ENCODE measurements at places on chromosomes 6 and 20.

GRCh38 chr20:49658508-49658907 is 55.2 kb downstream of the B4GALT5 start:
- no peak for DNase-seq

DNA sequence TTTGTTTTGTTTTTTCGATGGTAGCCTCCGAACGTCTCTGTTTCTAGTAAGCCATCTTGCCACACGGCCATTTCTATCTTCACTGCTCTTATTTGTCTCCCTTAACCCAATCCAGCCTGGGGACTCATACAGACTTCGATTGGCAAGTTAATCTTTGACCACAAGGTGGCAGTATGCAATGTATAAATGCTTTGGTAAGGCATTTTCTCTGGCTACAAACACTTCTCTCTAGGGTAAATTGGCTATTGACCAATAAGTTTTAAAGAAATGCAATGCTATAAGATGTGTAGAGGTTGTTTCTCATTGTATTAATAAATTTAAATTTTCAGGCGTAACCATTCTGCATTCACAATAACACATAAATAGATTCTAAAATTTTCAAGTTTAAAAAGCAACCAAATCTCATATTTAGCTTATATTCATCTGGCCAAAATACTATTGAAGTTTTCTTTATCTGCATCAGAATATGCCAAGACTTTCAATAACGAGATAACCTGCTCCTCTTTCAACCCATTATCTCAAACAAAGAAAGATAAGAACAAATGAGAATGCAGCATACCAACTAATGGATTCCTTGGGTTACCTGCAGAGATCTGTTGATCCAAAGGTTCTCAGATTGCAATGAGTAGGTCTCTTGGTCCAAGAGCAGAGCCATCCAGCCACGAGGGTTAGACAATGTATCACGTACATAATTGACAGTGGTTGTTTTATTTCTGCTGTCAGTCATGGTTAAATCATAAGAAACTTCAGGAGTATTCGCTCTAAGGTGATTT is 231.9 kb downstream of the PKHD1 start:
- peak; percentile 54 for DNase-seq

DNA sequence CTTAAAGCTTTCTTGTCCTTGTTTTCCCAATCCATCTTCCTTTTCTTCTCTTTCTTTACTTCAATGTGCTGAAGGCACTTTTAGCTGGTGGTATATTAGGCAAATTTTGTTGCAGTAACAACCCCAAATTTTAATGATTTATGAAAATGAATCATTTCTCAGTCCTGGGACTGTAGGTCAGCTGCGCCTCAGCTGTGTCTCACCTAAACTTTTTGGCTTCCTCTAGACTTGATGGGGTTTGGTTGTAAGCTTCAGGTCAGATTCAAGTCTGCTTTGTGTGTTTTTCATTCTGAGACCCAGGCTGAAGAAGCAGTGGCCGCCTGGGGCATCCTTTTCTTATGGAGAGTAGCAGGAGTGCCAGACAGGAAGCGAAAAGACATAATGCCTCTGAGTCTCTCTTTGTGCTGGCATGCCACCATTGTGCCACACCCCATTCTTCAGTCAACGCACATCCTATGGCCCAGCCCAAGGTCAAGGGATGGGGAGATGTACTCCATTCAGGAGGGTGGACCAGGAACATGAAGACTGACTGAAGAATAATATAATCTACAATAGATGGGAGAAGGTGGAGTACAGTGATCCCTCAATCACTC is 28.9 kb upstream of the CD83 start:
- DNase-seq: no peak

DNA sequence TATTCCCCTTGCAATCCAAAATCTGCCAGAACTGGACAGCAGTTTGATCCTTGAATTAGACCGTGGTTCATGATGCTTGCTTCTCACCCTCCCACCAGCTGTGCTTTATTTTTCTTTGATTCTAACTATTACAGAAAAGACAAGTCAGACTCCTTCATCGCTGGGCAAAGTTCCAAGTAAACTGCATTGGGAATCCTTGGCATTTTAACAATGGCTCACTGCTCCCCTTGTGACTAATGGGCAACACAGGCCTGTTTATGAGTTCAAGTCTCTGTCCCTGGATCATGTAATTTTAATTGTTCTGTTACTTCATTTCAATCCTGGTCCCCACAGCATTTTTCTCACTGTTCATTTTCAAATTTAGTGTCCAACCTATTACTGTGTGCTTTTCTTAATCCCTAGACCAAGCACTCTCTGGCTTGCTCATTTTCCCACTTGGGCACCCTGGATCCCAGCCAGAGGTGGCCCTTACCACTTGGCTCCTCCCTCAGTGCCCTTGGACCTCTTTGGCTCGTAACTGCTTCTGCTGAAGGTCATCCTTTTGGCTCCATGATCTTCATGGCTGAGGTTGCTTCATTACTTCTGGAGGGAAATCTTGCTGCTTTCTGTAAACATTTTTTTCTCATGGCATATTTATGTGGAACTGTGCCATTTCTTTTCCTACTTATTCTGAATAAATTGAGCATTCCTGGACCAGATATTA is 32.8 kb downstream of the PSMB9 start:
- no peak for DNase-seq

- no peak for DNase-seq
Observed at GRCh38 chr20:47432834-47433210, 68.9 kb upstream of the NCOA3 start.

DNA sequence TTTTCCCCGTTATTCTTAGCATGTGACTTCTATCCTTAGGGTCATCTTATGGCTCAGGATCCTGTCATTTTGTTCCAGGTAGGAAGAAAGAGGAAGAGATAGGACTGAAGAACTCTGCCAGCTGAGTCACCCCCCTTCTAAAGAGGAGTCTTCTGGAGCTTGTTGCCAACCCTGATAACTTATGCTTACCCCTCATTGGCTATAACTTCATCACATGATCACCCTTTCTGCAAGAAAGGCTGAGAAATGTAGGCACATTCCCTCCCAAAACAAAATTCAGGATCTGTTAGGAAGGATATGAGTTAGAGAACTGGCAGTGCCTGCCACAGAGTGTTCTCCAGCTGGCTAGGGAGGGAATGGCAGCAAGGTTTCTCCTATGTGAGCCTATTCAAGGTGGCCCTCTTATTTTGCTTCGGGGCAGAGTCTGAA is 35.6 kb downstream of the ARFGEF2 start:
- DNase-seq: no peak

- DNase-seq: no peak
Observed at GRCh38 chr6:113317442-113317841, 539.7 kb upstream of the MARCKS start.

GRCh38 chr20:50323209-50323608 is 132.6 kb downstream of the CEBPB start:
- DNase-seq: no peak

- DNase-seq: no peak
Observed at GRCh38 chr6:35669451-35670045, 19.2 kb downstream of the FKBP5 start.

DNA sequence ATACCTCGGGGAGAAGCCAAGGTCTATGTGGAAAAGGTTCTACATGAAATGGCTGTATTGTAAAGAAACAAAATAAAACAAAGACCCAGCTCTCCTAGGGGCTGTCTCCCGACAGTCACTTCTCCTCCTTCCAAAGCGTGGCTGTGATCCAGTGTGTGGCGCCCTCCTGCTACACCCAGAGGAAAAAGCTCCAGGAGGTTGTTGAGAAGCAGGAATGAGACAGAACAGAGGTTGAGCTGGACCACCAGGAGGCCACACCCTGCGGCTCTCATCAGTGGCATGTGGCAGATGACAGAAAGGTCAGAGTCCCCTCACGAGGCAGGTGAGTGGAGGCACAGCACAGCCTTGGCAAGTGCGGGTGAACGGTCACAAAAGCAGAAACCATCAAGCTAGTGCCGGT is 236.0 kb downstream of the TBXT start:
- no peak for DNase-seq

GRCh38 chr6:45677381-45678284 is 299.9 kb upstream of the SUPT3H start:
- DNase-seq: peak; percentile 40

DNA sequence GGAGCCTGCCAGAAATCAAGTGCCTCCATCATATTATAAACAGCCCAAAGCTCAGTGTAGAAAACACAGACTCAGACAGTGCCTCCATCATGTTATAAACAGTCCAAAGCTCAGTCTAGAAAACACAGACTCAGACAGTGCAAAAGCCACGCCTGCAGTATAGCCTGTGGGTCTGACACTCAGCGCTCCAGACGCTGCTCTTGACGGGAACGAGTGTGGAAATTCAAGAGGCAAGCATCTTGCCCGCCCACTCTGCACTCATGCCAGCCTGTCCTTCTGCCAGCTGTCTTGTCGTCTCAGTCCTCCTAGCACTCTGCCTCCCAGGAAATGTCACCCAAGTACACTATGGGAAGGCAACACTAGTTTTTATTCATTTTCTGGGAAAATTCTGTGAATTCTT is 274.2 kb upstream of the CDH4 start:
- DNase-seq: no peak

GRCh38 chr20:53826597-53827291 is 233.1 kb upstream of the ZNF217 start:
- DNase-seq: no peak

DNA sequence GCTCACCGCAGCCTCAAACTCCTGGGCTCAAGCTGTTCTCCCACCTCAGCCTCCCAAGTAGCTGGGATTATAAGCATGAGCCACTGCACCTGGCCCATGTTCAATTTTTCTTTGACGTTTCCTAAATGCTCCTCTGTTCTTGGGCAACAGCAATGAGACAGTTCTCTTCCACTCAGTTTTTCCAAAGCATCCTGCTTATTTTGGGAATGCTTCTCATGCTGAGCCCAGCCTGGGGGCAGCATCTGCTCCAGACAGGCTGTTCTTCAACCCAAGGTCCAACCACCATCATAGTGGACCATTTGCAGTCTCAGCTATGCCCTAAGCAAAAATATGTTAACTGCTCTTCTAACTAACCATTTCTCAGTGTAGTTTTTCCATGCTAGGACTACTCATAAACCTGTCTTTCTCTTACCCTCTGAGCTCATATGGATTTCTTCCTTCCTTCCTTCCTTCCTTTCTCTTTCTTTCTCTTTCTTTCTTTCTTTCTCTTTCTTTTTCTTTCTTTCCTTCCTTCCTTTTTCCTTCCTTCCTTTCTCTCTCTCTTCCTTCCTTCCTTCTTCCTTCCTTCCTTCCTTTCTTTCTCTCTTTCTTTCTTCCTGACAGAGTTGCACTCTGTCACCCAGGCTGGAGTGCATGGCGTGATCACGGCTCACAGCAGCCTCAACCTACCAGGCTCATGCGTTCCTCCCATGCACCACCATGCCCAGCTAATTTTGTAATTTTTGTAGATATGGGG is 48.4 kb downstream of the GCNT2 start:
- DNase-seq: no peak

DNA sequence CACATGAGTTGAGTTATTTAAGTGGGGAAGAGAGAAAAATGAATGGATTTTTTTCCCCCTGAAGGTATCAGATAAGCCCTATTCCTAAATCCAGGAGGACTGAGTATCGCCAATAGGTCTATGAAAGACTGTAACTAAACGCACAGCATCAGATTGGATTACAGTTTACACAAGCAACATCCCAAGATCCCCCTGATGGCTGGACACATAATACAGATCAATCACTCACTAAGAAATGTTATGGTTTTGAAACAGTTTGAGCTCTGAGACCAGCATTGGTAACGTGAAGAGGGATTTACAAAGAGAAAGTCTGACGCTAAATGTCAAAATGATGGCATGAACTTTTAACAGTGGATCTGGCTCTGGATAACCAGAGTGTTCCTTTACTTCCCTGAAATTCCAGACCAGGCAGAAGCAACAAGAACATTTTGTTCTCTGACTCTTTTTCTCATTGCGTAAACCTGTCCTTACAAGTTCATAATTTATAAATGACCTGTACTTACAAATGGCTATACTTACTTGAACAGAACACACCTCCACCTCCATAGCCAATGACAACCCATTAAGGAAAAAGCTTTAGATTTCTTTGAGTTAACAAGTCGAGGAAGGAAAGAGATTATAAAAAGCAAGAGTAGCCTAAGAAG is 131.8 kb upstream of the BEND3 start:
- no peak for DNase-seq

GRCh38 chr20:10784554-10785183 is 110.9 kb upstream of the JAG1 start:
- DNase-seq: no peak

- DNase-seq: peak; percentile 14
Observed at GRCh38 chr6:150203378-150203777, 60.5 kb downstream of the PPP1R14C start.

DNA sequence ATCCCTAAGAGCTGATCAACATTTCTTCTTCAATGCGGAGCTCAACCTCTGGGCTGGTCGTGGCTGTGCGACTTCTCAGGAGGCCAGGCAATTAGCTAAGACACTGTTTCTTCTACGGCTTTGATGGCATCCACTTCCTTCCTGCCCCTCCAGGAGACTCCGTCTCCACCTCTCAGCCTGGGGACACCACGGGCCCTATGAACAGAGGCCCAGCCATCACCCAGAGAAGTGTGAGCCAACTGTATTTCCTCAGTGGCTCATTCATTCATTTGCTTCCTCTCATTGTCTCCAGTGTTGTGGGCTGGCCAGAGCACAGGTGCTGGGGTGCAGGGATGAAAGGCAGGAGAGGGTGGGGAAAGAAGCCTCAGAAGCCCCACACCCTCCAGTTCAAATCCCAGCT is 51.8 kb upstream of the APCDD1L start:
- no peak for DNase-seq

DNA sequence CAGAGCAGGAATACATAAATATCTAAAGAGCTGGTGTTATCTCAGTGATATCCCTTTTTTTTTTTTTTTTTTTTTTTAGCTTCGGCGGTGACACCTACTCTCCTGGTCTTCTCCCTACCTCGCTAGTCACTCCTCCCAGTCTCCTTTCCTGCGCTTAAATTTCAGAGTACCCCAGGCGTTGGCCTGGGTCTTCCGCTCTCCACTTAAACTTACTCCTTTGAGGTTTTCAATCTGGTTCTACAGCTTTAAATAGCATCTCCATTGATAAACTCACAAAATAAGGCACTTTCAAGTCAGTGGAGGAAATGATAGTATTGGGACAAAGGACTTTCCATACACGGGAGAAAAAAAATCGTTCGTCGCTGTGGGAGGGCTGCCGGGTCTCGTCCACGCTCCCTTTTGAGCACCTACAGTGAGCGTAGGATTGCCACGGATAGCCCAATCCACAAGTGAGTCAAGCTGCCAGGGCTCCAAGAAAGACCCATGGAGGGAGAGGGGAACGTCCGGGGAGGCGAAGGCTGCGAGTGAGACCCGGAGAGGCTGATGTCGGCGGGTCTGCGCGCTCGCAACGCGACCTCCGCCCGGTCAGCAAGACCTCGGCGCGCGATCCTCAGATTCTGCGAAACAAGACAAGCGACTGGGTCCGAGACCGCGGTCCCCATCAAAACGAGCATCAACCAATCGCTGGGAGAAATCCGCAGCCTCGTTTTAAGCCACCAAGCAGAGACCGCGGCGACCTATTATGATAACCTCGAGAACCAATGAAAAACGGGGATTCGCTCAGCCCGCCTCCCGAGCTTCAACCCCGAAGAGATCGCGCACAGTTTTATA is 672 bp upstream of the SRSF6 start:
- peak; percentile 98 for DNase-seq
